Suppressor macrophage treated with lipopolysaccharide for 1 hour (primary cell): ENCODE measurements at places on chromosomes 4 and X.
A peak's percentile ranks its signal among the peaks of the same experiment; 100 is the strongest.

GRCh38 chr4:103046416-103047290 is 27.1 kb upstream of the SLC9B1 start:
- peak; percentile 67 for DNase-seq

GRCh38 chr4:120071192-120071795 is 4.6 kb upstream of the MAD2L1 start:
- DNase-seq = peak; percentile 86

DNA sequence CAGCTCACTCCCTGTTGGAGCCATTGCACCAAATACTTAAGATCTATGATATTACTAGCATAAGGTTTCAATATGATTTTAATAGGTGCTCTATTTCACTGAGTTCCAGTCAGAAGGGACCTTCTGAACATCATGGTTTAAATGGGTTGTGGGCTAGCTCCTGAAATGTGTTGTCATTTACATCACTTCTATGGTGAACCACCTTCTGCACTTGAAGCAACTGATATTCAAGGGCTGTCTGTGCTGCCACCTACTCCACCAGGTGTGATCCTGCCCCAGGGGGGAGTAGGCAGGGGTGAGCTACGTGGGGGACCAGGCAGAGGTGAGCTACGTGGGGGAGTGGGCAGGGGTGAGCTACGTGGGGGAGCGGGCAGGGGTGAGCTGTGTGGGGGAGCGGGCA is 35.2 kb downstream of the RNF175 start:
- DNase-seq = no peak

DNA sequence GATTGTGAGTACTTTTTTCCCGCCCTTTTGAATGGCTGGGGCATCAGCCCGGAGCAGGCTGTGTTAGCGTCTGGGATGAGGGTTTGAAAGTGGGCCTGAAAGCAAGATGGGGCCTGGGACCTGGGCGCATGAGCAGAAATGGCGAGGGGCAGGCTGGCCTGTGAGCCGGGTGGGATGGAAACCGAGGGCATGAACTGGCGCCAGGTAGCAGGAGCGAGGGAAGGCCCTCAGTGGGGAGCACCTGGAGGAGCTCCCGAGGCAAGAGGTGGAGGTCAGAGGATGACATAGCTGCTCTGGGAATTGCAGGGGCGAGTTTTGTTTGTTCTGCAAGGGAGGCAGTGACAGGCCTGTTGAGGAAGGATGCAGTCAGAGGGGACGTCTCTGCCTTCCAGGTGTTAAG is 68.6 kb downstream of the RGS12 start:
- DNase-seq = no peak

DNA sequence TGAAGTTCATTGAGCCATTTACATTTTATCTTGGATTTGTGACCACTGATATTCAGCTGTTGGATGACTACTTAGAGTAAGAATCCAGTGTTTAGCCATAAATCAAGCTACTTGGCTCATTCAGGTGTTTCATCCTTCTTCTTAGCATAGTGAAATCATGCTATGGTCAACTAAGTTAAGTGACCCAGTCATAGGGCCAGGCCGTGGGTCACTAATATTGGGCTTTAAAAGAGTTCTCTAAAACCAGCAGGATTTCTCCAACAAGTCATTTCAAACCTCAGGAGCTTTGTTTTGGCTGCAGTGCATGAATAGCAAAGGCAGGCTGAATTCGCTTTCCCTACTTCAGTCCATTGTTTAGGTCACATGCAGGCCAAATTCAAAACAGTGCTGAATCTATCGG is 181.0 kb downstream of the MAML3 start:
- DNase-seq = no peak

DNA sequence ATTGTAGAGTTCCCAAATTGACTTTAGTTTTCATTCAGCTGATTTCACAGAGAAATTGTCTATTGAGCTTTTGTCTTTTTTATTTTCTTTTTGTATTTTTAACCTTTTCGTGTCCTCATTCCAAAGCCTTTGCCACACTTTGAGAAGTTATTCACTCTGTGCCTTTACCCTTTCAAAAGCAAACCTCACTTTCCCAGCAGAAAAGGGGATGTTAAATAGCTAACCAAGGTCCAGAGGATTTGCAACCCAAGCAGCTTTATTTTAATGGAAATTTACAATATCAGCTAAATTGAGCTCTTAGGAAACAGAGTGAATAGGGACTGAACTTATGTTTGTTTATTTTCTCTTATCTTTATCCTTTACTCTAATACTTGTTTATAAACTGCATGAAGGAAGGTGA is 428.8 kb downstream of the PCDH7 start:
- DNase-seq = no peak

GRCh38 chrX:11953615-11954014 is 184.7 kb upstream of the FRMPD4 start:
- DNase-seq = no peak

DNA sequence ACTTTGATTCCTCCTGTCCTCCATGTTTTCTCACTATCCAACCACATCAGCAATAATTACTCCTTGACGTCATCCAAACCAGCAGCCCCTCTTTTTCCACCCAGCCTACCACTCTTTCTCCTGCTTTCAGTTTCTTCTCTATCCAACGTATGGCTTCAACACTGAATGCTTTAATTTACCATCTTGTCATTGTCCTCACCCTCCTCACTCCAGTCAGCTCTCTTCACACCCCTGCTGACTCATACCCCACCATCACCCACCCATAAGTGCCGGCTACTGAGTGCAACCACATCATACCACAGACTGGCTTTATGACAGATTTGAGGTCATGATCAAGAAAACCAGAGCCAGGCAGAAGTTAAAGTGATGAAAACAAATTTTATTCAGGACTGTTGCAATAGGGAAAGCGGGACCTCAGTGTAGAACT is 9.8 kb upstream of the ANXA5 start:
- peak; percentile 58 for DNase-seq

GRCh38 chrX:68421636-68422035 is 11.7 kb downstream of the OPHN1 start:
- DNase-seq = peak; percentile 85

DNA sequence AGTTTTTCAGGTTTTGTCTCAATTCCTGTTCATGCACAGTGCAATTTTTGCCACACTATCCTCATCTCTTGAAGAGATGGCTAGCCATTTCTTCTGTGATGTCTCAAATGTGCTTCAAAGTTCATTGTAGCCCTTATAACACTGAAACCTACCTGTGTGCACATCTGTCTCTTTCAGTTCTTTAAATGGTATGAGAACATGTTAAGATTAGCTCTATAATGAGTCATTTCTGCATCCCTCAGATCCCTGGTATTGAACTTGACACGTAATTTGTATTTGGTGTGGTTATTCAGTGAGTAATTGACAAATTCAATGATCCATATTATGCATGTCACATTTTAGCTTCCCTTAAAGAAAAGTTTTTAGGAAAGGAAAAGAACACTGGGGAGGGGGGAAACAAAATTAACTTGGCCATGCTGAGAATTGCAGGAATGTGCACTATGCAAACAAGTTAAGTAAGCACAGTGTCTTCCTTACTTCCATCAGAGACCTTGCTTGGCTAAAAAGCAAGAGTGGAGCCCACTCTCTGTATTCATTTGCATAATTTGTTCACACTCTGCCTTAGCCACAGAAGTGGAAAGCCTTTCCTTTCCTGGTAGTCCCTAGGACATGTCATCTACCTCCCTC is 659.8 kb upstream of the MAGEB2 start:
- DNase-seq = no peak

DNA sequence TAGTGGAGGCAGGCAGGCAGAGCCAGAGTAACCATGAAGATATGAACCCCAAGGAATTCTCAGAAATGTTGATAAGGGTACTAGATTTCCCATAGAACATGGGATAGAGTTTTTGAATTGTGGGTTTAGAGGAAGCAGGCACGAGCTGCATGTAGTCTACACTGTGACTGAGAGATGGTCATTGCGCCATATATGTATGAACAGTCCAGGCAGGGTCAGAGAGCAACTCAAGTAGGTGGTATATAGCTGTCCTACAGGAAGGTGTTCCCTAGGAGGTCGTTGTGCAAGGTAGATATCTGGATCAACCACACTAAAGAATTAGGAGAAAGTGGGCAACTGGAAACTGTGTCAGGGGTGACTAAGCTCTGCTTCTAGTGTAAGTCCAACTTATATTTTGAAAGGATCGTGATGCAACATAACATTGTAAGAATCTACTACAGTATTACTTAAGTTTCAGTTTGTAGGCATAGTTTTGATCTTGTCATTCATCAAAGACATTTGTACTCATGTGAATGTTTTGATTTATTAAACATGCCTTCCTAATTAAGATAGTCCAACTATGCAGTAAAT is 94.6 kb downstream of the HPGD start:
- peak; percentile 53 for DNase-seq

- DNase-seq = no peak
These were observed 259.7 kb downstream of the NKX6-1 start for GRCh38 chr4:84239278-84239845.

DNA sequence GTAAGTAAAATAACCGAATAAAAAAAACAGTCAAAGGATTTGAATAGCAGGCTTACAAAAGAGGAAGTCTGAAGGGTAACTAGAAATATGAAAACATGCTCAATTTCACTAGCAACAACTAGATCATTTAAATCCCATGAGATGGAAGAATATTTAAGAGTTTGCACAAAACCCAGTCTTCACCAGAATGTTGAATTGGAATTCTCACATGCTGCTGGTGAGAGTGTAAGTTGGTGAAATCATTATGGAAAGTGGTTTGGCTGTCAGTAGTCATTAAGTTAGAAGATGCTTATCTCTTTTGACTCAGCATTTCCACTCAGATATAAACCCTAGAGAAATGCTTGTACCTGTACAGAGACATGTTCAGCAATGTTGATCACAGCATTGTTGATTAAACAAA is 110.1 kb downstream of the PGRMC2 start:
- DNase-seq = no peak
